ENCODE measurements at places on chromosomes 1 and 21. TPM values are rescaled to one million over a fixed set of nuclear protein-coding genes. Genes with fewer than 3 reads are reported as not detected.
A peak's percentile ranks its signal among the peaks of the same experiment; 100 is the strongest.

- H3K36me3 ChIP-seq = no peaks in the 10 kb centered on the region
- H3K4me1 ChIP-seq = no peaks in the 10 kb centered on the region
- DNase-seq = no peak
- H3K27ac ChIP-seq = no peak overlapping the region
Observed at GRCh38 chr1:42434340-42434739, 21.5 kb downstream of the ZMYND12 start.

DNA sequence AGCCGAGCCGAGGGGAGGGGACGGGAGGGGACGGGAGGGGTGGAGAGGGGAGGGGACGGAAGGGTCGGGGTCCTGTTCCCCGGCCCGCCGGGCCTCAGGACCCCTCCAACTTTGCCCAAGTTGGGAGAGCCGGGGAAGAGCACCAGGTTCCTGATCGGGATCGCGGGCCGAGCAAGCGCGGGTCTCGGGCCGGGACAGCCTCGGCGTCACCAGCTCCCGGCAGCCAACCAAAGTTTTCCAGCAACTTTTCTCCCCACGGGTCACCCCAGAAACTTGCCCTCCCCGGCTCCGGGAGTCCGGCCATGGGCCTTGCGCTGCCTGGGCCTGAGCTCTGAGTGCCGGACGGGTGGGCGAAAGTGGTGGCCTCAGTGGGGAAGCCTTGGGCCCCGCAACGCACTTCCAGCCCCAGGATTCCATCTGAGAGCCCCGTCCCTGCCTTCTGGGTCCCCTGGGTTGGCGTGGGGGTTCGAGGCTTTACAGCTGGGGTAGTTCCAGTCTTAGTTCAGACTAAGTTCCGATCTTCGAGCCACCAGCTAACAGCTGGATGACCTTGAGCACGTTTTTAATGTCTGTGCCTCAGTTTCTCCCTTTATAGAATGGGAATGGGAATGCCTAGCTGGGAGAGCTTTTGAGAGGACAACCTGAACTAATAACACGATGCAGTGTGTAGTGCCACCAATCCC lies 458 bp downstream of the ZC3H12A start:
- H3K27ac ChIP-seq = no peak overlapping the region
- peaks cover 9% of the 10 kb centered on the region for H3K36me3 ChIP-seq
- peak overlapping the region; percentile 76 for H3K4me3 ChIP-seq
- DNase-seq = no peak
- H3K4me1 ChIP-seq = peaks cover 33% of the 10 kb centered on the region

- peak overlapping the region; percentile 98 for H3K27ac ChIP-seq
- H3K4me1 ChIP-seq = peaks cover 13% of the 10 kb centered on the region
- DNase-seq = no peak
- peaks cover 61% of the 10 kb centered on the region for H3K36me3 ChIP-seq
- H3K4me3 ChIP-seq = peak overlapping the region; percentile 100
- H3K27me3 ChIP-seq = no peaks in the 10 kb centered on the region
Observed at GRCh38 chr1:150577557-150578271, 1.7 kb downstream of the MCL1 start.

DNA sequence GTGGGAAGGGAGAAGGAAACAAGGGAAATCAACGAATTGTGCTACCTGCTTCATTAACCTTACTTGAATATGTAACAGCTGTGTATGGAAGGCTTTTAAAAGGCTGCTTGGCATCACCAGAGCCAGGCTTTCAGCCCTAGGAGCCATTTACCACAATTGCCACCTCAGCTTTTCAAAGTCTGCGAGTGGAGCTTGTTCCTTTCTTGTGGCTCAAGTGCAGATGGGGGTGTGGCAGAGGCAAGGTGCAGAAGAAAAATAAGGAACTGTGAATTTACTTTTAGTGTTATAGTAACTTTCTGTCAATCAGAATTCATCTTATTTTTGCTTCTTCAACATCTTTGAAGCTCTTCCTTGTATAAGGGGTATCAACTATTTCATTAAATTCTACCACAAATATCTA lies 17.6 kb downstream of the CLCA2 start:
- no peak for DNase-seq

DNA sequence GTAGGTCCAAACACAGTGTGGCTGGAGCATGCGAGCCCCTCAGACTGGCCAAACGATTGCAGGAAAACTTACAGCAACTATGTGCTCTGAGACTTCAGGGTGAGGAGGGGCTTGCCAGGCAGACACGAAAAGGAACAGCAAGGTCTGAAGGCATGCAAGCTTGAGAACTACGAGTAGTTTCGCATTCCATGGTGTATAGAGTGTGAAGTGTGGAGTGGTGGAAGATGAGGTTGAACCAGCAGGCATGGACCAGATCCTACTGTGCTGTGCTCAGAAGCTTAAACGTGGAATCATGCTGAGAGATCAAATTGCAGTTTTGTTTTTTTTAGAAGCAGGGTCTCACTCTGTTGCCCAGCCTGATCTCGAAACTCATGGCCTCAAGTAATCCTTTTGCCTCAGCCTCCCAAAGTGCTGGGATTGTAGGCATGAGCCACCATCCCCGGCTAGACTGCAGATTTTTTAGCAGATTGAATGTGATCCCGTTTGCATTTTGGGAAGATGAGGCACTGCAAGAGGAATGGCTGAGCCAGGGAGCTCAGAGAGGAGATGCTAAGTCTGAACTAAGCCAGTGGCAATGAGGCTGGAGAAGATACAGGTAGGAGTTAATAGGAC lies 5.1 kb upstream of the TFAP2E start:
- H3K4me3 ChIP-seq = no peak overlapping the region
- H3K36me3 ChIP-seq = peaks cover 1% of the 10 kb centered on the region
- 0 out of 2 replicates have a peak, but pooled peaks cover 2% of the 10 kb centered on the region for H3K4me1 ChIP-seq
- peaks cover 31% of the 10 kb centered on the region for H3K27me3 ChIP-seq
- H3K27ac ChIP-seq = no peak overlapping the region
- DNase-seq = no peak

DNA sequence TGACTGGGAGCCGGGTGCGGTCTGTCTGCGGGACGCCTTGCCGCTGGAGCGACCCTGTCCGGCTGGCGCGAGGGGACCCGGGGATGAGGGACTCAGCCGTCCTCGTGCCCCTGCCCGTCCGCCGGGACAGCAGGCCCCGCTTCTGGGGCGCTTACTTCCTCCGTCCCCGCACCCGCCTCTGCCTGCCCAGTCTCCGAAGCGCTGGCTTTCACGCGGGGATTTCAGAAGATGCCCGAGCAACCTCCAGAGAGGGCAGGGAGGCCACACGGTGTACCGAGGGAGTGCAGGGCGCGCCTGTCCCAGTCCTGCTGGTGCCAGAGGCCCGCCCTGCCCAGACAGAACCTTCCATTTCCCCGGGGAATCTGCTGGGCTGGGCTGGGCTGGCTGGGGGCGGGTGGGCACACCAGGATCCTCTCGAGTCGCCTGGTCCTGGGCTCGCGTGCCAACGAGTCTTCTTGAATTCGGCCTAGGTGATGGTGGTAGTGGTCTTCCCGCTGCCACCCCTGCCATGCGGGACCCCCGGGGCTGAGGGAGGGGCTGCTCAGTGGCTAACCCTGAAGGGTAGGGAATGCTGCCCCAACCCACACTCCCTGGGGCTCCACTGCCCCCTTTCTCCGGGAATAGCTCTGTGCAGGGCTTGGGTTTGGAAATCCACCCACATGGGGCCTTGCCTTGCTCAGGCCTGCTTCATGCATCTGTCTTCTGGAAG lies 2.5 kb upstream of the TRPM2 start:
- H3K4me1 ChIP-seq = peaks cover 5% of the 10 kb centered on the region
- DNase-seq = no peak
- no peak overlapping the region for H3K27ac ChIP-seq
- peaks cover 22% of the 10 kb centered on the region for H3K27me3 ChIP-seq

GRCh38 chr1:110298991-110299390 lies 40.2 kb upstream of the RBM15 start:
- H3K27me3 ChIP-seq = no peaks in the 10 kb centered on the region
- H3K36me3 ChIP-seq = no peaks in the 10 kb centered on the region
- no peak overlapping the region for H3K4me3 ChIP-seq
- no peaks in the 10 kb centered on the region for H3K4me1 ChIP-seq

DNA sequence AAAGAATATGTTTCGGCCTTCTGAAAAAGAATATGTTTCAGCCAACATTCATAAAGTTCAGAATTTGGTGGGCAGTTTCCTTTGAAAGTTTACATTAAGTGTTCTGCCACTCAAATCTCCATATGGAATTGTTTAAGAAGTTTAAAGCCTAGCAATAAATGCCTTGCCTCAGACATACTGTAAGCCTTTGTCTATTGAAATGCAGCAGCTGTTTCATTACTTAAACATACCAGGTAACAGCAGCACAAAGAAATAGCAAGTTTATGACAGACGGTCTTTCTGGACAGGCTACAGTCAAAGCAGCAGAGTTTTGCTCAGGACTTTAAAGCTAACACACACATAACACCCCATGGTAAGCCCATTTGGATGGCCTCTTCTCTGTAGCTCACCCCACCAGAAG lies 38.5 kb upstream of the C1orf105 start:
- no peak for DNase-seq
- no peaks in the 10 kb centered on the region for H3K36me3 ChIP-seq
- peaks cover 7% of the 10 kb centered on the region for H3K4me1 ChIP-seq
- no peaks in the 10 kb centered on the region for H3K27me3 ChIP-seq

DNA sequence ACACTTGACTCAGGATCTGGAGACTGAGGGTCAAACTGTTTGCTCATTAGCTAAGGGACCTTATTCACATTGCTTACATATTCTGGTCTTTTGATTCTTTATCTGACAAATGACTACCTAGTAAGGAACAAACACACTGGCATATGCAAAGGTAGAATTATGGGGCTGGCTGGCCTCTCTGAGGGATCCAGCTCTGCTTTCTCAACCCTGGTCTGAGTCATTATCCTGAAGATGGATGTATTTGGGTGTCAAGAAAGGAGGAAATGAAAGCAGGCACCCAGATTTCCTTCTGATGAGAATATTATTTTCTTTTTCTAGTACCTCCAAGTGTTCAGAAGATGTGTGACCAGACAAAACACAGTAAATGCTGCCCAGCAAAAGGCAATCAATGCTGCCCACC lies 6.0 kb downstream of the SMCP start:
- DNase-seq = no peak
- H3K27ac ChIP-seq = no peak overlapping the region

- no peaks in the 10 kb centered on the region for H3K36me3 ChIP-seq
- no peaks in the 10 kb centered on the region for H3K4me1 ChIP-seq
- H3K27me3 ChIP-seq = no peaks in the 10 kb centered on the region
- H3K4me3 ChIP-seq = no peak overlapping the region
- DNase-seq = no peak
Observed at GRCh38 chr1:45793942-45794604, 9.3 kb upstream of the MAST2 start.

- H3K27me3 ChIP-seq = peaks cover 22% of the 10 kb centered on the region
- H3K4me1 ChIP-seq = peaks cover 3% of the 10 kb centered on the region
- no peak overlapping the region for H3K27ac ChIP-seq
- no peak for DNase-seq
Observed at GRCh38 chr1:231036416-231036815, 3.6 kb downstream of the FAM89A start.

DNA sequence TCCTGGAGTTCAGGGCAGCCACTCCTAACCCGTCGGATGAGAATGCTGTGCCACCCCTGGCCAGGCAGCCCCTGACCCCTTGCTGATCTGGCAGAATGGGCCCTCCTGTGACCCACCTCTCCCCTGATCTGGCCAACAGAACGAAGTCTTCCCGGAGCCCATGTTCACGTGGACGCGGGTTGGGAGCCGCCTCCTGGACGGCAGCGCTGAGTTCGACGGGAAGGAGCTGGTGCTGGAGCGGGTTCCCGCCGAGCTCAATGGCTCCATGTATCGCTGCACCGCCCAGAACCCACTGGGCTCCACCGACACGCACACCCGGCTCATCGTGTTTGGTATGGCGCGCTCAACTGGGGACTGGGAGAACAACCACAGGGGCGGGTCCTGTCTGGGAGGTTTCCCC lies 104.1 kb upstream of the KLHDC7A start:
- H3K27ac ChIP-seq = no peak overlapping the region
- H3K27me3 ChIP-seq = no peaks in the 10 kb centered on the region
- DNase-seq = no peak
- no peaks in the 10 kb centered on the region for H3K4me1 ChIP-seq
- no peak overlapping the region for H3K4me3 ChIP-seq

- no peak overlapping the region for H3K27ac ChIP-seq
- no peaks in the 10 kb centered on the region for H3K27me3 ChIP-seq
- 0 out of 2 replicates have a peak, but pooled peaks cover 2% of the 10 kb centered on the region for H3K4me1 ChIP-seq
- H3K4me3 ChIP-seq = no peak overlapping the region
- no peaks in the 10 kb centered on the region for H3K36me3 ChIP-seq
- DNase-seq = no peak
Observed at GRCh38 chr1:115217150-115218033, 120.7 kb downstream of the NGF start.

- H3K27ac ChIP-seq = no peak overlapping the region
- no peaks in the 10 kb centered on the region for H3K36me3 ChIP-seq
- H3K4me3 ChIP-seq = no peak overlapping the region
Observed at GRCh38 chr1:204872262-204872881, 1.7 kb downstream of the NFASC start.

DNA sequence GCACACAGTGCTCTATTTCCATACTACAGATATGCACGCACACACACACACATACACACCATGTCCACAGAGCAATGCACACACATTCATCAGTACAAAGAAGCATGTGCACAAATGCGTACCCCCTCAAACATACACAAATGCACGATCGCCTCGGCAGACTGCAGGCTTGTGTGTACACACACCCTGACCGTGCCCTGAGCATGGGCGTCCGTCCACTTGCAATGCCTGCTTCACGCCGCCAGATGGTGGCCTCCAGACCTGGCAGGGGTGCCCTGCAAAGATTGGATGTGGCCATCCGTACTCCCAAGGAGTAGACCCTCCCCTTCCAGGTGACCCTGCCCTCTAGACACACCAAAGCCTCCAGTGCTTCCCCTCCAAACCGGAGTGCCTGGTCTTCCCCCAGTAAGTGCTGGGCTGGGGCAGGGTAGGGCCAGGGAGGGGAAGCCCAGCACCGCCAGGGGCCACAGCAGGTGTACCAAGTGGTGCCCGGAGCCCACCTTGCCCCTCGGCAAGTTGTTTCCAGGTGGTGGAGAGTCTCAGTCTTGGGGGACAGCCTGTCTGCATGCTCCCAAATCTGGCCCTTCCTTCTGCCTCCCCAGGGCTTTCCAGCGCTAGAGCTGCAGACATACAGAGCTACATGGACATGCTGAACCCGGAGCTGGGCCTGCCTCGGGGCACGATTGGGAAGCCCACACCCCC lies 20.6 kb downstream of the ESPN start:
- peaks cover 8% of the 10 kb centered on the region for H3K4me1 ChIP-seq
- peaks cover 13% of the 10 kb centered on the region for H3K27me3 ChIP-seq
- H3K27ac ChIP-seq = no peak overlapping the region

- no peak overlapping the region for H3K27ac ChIP-seq
- H3K36me3 ChIP-seq = no peaks in the 10 kb centered on the region
- peak; percentile 83 for DNase-seq
Observed at GRCh38 chr1:90717665-90718410, 736 bp upstream of the BARHL2 start.

GRCh38 chr1:78054559-78054958 lies 8.8 kb downstream of the GIPC2 start:
- no peaks in the 10 kb centered on the region for H3K36me3 ChIP-seq
- no peak overlapping the region for H3K27ac ChIP-seq
- H3K4me3 ChIP-seq = no peak overlapping the region
- peaks cover 4% of the 10 kb centered on the region for H3K4me1 ChIP-seq

TNFRSF14 gene
- total RNA-seq = 0.50 TPM

KRTAP11-1 gene
- total RNA-seq = not detected

SH3D21 gene
- total RNA-seq = 8.6 TPM

CNN3 gene
- 262 TPM for total RNA-seq

ST6GALNAC5 gene
- 6.2 TPM for total RNA-seq

CFHR2 gene
- total RNA-seq = not detected

C1orf115 gene
- 6.4 TPM for total RNA-seq

DIO1 gene
- not detected for total RNA-seq

KLHL20 gene
- total RNA-seq = 12.3 TPM

TPTE gene
- total RNA-seq = not detected

PTPN7 gene
- not detected for total RNA-seq

TNFRSF25 gene
- total RNA-seq = 9.3 TPM

SEC22B gene
- 10.7 TPM for total RNA-seq

MTMR11 gene
- 4.8 TPM for total RNA-seq

TBX15 gene
- total RNA-seq = 0.42 TPM

LHX8 gene
- 1.5 TPM for total RNA-seq

Measured in H1 (cell line).